ENCODE measurements at places on chromosomes 12 and 14.
A peak's percentile ranks its signal among the peaks of the same experiment; 100 is the strongest.

DNA sequence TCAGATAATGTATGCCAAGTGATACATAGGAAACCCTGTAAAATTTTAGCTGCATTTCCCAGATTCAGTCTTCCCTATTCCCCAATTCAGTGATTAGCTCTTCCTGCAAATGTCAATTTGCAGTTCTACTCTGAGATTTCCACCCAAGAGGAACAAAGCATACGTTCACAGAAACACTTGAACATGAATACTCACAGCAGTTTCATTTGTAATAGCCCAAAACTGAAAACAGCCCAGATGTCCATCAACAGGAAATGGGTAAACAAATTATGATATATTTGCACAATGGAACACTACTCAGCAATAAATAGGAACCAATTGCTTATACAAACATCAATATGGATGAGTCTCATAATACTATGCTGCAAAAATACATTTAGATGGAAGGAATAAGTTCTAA is 194.2 kb downstream of the GXYLT1 start:
- DNase-seq: no peak

- DNase-seq: no peak
These were observed 49.7 kb upstream of the SAV1 start for GRCh38 chr14:50717811-50718210.

DNA sequence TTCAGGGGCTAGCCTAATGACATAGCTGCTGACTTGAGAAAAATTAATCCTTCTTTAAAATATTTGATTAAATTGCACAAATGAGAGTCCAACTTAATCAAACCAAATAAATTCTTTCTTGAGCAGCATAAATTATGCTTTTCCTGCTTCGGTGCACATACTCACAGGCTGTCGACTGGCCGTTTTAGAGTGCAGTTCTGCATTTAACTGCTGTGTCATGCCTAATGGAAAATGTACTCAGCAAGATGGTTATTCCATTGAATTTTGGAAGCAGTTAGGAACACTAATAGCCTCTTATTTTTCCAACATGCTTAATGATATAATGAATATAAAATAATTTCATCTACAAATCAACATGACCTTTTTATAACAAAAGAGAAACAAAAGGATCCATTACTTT is 266.1 kb upstream of the LRIG3 start:
- DNase-seq: no peak

- peak; percentile 90 for DNase-seq
These were observed 135.9 kb downstream of the KTN1 start for GRCh38 chr14:55715889-55716288.

DNA sequence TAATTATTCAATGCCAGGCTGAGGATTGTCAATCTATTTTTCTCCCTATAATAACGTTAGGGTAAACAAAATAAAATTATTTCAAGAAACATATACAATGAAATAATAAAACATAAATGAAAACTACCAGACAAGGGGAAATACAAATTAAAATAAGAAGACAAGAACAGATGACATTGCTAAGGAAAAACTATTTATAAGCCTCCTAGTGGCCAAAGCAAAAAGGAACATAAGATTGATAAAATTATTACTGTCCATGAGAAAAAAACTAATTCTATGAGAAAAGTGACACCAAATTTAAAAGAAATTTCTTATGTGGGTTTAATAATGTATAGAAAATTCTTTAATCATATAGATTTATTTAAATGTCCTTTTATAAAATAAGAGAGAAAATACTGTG is 294.7 kb downstream of the TTC6 start:
- no peak for DNase-seq

DNA sequence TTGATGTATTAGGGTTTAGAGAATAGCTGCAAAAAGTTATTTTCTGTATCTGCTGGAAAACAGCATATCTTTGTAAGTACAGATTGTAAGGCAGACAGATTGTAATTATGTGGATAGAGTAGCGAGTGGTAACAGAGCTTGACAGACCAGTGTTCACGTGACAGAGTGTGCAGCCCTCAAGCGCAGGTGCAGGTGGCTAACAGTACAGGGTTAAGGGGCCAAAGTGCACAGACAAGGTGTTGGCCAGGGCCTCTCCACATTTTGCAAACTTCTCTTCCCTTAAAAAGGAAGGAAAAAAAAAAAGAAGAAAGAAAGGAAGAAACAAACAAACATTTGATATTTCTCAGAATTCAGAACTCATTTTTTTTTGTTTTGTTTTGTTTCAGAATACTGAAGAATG is 25.2 kb upstream of the KLHL42 start:
- DNase-seq: no peak

GRCh38 chr12:116534311-116535121 is 24.7 kb upstream of the MAP1LC3B2 start:
- DNase-seq: peak; percentile 26

- DNase-seq: no peak
These were observed 113.6 kb upstream of the RAP1B start for GRCh38 chr12:68497107-68497506.

- DNase-seq: no peak
These were observed 103.1 kb downstream of the EML1 start for GRCh38 chr14:99896361-99896760.

- DNase-seq: no peak
These were observed 581.1 kb upstream of the MGAT4C start for GRCh38 chr12:86837246-86837645.

DNA sequence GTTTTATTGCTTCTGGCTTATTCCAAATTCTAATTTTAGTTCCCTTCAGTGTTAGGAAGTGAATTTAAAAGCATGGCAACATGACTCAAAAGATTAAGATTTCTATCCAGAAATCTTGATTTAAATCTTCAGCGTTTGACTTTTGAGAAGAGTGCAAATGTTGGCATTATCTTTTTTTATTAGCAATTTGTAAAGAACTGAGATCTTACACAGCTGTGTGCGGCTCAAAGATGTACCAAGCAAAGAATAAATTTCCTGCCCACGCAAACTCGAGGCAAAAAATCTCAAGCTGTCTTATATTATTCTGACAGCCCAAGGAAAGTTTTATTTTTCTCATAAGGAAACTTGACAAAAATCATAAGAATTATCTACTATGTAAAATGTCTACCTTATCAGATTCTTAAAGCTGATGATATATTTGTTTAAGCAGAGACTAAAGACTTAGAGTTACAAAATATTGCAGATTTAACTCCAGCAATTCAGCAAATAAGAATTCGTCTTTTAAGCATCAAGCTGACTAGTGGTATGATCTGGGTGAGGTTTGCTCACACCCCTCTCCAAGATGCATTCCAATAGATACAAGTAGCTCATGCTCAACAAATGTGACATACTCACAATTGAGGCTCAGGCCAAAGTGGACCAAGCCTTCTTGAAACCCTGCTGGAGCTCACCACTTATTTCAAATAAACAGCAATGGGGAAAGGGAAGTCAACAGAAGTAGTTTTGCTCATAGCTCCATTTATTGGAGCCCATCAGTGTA is 47.4 kb upstream of the POC1B start:
- DNase-seq: no peak
